ENCODE measurements at places on chromosomes 4 and X.

- no peak for DNase-seq
Observed at GRCh38 chr4:138522366-138522765, 280.2 kb upstream of the SLC7A11 start.

DNA sequence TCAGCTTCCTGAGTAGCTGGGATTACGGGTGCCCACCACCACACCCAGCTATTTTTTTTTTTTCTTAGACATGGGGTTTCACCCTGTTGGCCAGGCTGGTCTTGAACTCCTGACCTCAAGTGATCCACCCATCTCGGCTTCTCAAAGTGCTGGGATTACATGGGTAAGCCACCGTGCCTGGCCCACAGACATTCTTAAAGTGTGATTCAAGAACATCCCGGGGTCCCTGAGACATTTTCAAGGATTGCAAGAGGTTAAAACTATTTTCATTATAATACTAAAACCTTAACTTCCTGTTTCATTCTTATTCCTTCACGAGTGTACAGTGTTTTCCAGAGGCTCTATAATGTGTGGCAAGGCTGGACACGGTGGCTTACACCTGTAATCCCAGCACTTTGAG lies 318.7 kb downstream of the CAMK2D start:
- DNase-seq: no peak

DNA sequence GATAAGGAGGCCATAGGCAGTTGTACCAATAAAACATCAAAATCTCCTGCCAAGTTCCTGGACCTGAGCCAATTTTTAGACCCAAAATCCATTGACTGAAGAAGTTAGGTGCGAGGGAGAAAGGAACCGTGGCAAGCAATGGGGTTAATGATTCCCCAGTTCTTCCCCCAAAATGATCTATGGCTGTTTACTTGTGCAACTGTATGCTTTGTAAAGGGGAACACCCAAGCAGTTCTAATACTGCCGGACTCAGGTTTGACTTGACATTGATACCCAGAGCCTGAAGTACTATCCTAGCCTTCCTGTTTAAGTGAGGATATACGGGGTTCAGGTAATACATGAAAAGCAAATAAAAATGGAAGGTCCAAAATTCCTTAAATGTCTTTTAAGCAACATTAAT lies 6.7 kb upstream of the EIF4E start:
- no peak for DNase-seq

DNA sequence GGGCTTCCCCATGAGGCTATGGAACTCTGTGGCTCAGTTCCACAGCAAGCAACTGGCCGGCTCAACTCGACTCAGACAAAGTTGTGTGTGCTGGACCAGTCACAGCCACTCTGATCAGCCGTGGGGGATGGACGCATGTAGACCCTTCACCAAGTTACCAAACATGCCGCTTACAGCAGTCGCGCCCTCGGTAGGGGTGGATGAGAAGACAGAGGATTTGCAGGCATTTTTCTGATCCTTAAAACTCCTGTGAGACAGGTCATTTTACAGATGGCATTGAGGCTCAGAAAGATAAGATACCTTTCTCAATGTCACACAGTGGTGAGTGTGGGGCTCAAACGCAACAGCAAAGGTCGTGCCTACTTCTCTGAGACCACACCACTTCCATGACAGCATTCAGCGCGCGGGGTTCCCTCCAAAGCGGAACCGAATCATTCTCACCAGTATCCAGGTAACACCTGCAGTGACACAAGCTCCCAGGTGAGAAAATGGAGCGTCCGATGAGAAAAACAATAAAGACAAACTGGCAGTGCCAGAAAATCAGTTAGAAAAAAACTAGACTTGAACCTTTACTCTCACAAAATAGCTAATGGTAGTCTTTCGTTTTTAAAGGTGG lies 83.6 kb downstream of the RELL1 start:
- DNase-seq: no peak

- DNase-seq: no peak
Observed at GRCh38 chr4:136558940-136559494, 973.3 kb downstream of the PCDH18 start.

All from stimulated activated CD4-positive, alpha-beta T cell treated with anti-CD3 and anti-CD28 coated beads, TNF-alpha, amount 100 ng/mL, for 48 hours (primary cell).